Muscle of leg (tissue), 16 donors: ENCODE measurements at places on chromosomes 3 and 15. TPM values are rescaled to one million over a fixed set of nuclear protein-coding genes. Genes with fewer than 3 reads are reported as not detected.

Gene HIGD2B
- total RNA-seq: not detected

Gene GOLGA8N
- total RNA-seq: 9.2 TPM

Gene RBPMS2
- total RNA-seq: 0.44 TPM

- no peak for DNase-seq
Observed at GRCh38 chr15:67383899-67384298, 129.3 kb downstream of the IQCH start.

DNA sequence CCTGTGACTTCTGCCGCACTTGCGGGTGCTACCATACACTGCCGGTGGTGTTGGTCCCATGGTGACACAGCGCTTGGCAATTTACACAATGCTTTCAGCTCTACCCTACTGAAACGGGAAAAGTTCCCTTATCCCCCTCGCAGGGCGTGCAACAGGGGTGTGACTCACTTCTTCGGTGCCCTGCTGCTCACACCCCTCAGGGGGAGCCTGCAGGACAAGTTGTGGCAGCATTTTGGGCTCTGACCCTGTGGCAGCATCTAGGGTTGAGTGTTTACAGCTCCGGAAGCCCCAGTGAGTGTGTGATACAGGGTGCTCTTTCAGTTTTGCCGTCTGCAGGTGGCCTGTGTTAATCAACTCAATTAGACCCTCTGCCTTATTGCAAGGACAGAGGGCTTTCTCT is 324.7 kb upstream of the RGMA start:
- no peak for DNase-seq

- no peak for DNase-seq
Observed at GRCh38 chr15:101108791-101109190, 143.1 kb downstream of the CHSY1 start.

- DNase-seq: no peak
Observed at GRCh38 chr15:101560722-101561583, 71.4 kb upstream of the PCSK6 start.

DNA sequence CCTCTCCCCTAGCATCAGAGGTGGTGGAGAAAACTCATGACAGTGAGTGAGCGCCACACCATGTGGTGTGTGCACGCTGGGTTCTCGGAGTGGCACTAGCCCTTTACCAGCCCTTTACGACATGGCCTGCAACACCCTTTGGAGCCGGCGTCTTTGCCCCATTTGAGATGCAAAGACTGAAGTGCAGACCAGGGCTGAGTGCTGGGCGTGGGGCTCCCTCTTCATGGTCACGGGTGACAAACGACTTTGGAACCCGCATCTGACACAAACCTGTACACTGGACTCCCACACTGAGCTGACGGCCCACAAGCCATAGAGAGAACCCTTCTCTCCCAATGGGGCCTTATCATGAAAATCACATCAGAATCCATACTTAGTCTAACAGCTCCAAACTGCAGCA is 76.8 kb upstream of the ALDH1L1 start:
- no peak for DNase-seq

DNA sequence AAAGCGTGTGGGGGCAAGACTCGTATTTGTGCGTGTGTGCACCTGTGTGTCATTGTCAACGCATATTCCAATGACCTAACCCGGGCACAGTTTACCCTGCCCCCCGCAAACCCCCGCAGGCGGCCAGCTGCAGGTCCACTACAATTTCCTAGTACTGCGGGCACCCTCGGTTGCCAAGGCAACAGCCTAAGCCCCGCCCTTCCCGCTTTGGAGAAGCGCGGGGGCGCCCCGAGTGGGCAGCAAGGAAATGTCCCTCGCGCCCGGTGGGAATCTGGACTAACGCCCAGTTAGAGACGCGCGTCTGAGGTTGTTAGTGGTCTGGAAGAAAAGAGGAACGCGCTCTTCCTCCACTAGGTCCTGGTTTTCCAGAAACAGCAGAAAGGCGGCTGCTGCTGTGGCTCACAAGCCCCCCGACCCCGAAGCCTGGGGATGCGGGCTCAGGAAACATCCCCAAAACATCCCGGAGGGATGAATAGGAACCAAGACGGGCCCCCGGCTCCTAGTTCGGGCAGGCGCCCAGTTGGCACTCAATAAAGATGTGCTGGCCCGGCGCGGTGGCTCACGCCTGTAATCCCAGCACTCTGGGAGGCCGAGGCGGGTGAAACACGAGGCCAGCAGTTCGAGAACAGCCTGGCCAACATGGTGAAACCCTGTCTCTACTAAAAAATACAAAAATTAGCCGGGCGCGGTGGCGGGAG is 1.1 kb downstream of the ABHD14A start:
- DNase-seq: peak; percentile 82

DNA sequence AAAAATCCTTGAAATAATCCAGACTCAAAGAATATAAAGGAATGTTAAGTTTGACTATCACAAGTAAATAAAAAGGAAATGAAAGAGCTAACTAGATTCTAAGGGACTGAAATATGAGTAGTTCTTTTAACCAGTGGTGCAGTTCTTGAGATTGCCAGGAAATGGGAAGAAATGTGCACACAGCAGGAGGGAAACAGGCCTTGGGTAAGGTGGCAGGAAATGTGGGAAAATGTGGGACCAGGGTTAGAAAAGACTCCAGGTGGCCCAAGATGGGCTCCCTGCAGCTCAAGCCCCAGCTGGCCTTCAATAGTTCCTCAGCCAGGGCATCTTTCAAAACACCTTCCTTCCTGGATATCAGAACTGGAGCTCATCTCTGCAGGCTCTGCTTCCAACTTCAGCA is 181.3 kb downstream of the ISL2 start:
- DNase-seq: no peak

- DNase-seq: no peak
Observed at GRCh38 chr15:40793216-40793989, 13.5 kb upstream of the ZFYVE19 start.

- DNase-seq: no peak
Observed at GRCh38 chr15:38897551-38897950, 332.9 kb upstream of the RASGRP1 start.

DNA sequence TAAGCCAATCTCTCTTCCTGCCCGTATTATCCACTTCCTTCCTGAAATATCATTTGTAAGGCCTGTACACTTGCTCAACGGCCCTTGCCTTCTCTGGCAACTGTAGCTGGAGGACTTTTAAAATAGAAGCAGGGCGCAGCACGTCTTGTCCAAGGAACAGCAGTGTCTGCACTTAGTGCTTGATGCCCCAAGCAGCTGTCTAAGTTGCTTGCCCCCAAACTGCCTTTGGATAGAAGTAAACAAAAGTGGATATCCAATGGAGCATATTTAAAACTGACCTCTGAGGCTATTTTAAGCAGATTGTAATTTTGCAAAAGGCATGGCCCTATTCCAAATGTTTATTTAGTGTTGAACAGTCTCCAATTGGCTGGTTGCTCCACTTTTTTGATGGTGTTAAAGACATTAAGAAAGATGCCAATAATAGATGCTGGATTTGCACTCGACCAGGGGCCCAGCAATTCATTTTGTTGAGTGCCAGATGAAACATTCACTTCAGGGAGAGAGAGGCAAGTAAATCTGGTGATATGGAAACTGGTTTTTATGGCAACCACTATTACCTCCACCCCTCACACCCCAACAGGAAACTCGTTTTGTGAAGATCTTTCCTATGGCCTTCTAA is 526.8 kb upstream of the TBL1XR1 start:
- DNase-seq: peak; percentile 94

- DNase-seq: peak; percentile 90
Observed at GRCh38 chr3:5874931-5875341, 687.4 kb downstream of the EDEM1 start.

GRCh38 chr15:74259292-74259648 is 23.1 kb downstream of the CCDC33 start:
- DNase-seq: peak; percentile 63

DNA sequence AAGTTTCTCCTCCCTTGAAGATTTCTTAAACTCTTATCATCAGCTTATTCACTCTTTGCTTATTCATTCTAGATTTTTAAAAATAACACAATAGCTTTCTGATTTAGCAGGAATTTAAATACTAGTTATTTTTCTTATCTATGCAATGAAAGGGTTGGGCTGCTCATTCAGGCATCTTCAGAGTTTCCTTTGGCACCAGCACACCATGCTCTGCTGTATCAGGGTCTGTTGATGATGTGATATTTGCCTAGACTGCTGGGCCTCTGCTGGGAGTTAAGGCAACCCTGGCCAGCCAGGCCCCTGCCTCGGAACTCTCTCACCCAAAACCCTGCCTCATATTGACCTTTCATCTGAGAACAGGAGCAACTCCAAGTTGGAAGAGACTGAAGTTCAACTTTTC is 35.0 kb downstream of the DRD3 start:
- no peak for DNase-seq
